Hair follicular keratinocyte (primary cell): ENCODE measurements at places on chromosomes 4 and X. TPM values are rescaled to one million over a fixed set of nuclear protein-coding genes. Genes with fewer than 3 reads are reported as not detected.

PPBP gene
- 0.49 TPM in 1 of 2 replicates, not detected in the other for total RNA-seq

GDPD2 gene
- total RNA-seq: 0.34 TPM in 1 of 2 replicates, not detected in the other

XAGE1A gene
- total RNA-seq: not detected in 2 replicates

SRPX gene
- 95.2 and 133 TPM in 2 replicates for total RNA-seq

BMP3 gene
- not detected in 2 replicates for total RNA-seq

NRK gene
- total RNA-seq: 0.23 and 0.72 TPM in 2 replicates

FHIP1A gene
- total RNA-seq: 17.2 and 18.8 TPM in 2 replicates

NXF2 gene
- total RNA-seq: not detected in 2 replicates

SUPT20HL2 gene
- total RNA-seq: not detected in 2 replicates

CYBB gene
- not detected in 2 replicates for total RNA-seq

FMR1NB gene
- total RNA-seq: not detected in 2 replicates
